Left ventricle myocardium inferior (tissue), 1 donor: ENCODE measurements at places on chromosomes 16 and 17.

DNA sequence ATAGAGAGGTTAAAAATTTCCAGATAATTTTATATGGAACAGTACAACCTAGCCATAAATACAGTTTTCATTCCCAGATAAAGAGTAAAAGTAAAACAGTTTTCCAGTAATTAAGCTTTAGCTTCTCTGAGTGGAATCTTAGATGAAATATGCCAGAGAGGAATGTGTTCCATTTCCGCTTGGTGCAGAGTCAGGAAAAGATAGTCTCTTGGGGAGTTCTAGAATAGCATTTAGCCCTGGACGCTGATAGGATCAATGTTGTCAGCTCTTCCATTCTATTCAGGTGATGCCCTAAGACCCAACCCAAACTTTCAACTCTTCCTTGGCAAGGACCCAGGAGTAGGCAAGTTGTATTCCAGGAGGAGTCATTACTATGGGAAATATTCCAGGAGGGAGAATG is 30.9 kb upstream of the ABCA3 start:
- no peak for DNase-seq

GRCh38 chr16:50600582-50601283 is 52.5 kb downstream of the NKD1 start:
- DNase-seq: no peak

- no peak for DNase-seq
Observed at GRCh38 chr17:79183293-79184158, 108.9 kb downstream of the ENGASE start.

- no peak for DNase-seq
Observed at GRCh38 chr16:85195900-85196772, 83.9 kb upstream of the CIBAR2 start.

GRCh38 chr16:12061336-12062055 is 85.0 kb downstream of the SNX29 start:
- DNase-seq: no peak

- DNase-seq: no peak
Observed at GRCh38 chr16:5607169-5607568, 509.6 kb upstream of the EEF2KMT start.

DNA sequence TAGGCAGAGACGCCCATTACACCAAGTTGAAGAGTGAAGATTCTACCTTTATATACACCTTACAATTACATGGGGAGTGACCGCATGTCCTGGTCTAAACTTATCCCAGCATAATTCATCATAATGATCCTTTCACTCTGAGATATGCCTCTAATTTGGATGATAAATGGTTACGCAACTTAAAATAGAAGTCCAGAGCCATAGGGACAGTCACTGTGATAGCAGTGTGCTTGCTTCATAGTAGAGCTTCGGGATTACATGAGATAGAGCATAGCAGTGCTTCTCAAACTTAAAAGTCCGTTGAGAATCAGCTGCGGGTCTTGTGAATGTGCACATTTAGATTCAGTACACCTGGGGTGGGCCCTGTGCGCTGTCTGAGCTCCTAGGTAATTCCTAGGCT is 16.9 kb downstream of the USP10 start:
- DNase-seq: no peak

DNA sequence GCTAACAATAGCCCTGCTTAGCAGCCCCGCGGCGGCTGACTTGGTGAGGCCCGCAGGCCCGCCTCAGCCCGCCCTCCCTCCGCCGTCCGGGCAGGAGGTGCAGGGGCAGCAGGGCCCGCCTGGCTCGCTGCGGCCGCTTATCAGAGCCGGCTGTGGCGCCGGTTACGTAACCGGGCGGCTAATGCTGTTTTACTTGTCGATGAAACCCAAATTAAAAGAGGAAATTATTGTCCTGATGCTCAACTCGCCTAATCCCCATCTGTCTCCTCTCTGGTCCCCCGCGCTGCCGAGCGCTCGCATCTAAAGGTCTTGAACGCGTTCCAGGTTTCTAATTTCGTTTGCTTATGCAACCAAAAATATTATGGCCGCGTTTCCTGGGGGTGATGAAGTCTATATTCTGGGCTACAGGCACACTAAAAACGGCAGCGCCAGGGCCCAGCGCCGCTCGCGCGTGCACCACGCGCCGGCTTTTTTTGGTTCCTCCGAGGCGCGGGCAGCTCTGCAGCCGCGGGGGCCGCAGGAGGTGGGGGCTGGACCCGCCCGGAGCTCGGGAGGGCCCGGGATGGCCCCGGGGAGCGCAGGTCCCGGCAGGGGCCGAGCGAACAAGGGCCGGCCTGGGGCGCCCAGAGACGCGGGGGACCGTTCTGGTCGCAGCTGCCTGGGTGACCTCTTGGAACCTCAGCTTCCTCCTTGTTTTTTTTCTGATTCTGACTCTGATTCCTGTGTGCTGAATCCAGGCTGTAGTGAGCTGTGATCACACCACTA is 65.2 kb upstream of the TOB1 start:
- DNase-seq: peak; percentile 90

DNA sequence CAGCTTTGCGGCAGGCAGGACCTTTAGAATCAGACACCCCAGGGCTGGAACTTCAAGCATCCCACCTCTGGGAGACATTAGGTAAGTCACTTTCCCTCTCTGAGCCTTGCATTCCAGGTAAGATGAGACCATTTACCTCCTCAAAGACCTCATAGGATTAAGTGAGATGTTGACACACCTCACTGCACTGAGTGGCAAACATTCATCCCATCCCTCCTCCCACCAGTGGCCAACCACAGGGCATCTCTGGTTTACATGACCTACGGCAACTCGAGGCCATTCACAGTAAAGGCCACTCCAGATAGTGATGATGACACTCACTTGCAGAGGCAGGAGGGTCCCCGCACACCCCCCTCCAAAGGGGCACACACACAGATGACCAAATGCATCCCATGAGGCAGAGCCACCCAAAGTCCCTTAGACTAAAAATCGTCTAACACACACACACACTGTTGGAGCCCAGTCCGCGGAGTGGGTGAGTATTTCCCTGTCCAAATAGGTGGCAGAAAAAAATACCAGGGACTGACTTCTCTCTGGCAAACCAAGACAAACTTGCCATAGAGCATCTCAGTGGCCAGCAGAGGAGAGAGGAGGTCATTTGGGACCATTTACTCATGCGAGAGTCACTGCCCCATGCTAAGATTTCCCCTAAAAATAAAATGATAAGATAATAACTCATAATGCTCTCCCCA is 454.9 kb downstream of the SOX9 start:
- no peak for DNase-seq

GRCh38 chr17:46940692-46941404 is 17.9 kb downstream of the GOSR2 start:
- DNase-seq: peak; percentile 71

- no peak for DNase-seq
Observed at GRCh38 chr17:50637829-50638605, 3.3 kb downstream of the ABCC3 start.

DNA sequence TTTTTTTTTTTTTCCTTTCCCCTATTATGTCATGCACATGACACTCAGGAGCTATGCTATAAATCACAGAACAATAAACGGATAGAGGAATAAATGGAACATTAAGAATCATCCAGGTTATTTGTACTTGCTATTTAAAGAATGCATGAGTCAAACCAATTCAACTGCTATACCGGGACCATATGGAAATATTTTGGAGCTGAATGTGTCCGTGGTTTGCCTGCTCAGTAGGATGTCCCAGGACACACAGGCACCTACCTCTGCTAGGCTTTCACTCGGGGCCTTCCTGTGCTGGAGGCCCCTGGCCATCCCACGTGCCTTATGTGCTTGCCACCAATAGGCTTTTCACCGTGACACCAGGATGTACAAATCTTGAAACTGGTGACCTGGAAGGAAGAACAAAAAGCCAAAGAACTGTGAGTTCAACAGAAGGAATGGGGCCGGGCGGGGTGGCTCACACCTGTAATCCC is 15.3 kb upstream of the SEC14L1 start:
- no peak for DNase-seq

GRCh38 chr16:58002416-58002800 is 1.2 kb downstream of the USB1 start:
- DNase-seq: no peak

GRCh38 chr17:9308069-9308468 is 267.6 kb downstream of the STX8 start:
- no peak for DNase-seq

- no peak for DNase-seq
Observed at GRCh38 chr17:31389657-31390381, 1.7 kb upstream of the RAB11FIP4 start.

- DNase-seq: no peak
Observed at GRCh38 chr16:49661465-49662187, 194.3 kb downstream of the ZNF423 start.

DNA sequence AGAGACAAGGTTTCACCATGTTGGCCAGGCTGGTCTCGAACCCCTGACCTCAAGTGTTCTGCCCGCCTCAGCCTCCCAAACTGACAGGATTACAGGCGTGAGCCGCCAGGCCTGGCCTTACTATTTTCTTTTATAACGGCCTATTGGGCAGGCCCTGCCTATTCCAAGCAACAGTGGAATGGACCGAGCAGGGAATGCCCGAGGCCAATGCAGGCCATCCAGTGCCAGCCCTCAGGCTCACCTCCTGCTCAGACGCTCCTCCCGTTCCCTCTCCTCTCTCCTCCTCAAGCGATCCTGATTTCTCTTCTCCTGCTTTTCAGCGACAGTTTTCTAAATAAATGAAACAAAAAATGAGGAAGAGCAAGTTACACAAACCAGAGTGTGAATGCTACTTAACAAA is 12.4 kb downstream of the HBQ1 start:
- no peak for DNase-seq

GRCh38 chr17:77508047-77508715 is 367.4 kb downstream of the SEC14L1 start:
- no peak for DNase-seq

GRCh38 chr17:2797226-2797625 is 988 bp downstream of the RAP1GAP2 start:
- DNase-seq: no peak

DNA sequence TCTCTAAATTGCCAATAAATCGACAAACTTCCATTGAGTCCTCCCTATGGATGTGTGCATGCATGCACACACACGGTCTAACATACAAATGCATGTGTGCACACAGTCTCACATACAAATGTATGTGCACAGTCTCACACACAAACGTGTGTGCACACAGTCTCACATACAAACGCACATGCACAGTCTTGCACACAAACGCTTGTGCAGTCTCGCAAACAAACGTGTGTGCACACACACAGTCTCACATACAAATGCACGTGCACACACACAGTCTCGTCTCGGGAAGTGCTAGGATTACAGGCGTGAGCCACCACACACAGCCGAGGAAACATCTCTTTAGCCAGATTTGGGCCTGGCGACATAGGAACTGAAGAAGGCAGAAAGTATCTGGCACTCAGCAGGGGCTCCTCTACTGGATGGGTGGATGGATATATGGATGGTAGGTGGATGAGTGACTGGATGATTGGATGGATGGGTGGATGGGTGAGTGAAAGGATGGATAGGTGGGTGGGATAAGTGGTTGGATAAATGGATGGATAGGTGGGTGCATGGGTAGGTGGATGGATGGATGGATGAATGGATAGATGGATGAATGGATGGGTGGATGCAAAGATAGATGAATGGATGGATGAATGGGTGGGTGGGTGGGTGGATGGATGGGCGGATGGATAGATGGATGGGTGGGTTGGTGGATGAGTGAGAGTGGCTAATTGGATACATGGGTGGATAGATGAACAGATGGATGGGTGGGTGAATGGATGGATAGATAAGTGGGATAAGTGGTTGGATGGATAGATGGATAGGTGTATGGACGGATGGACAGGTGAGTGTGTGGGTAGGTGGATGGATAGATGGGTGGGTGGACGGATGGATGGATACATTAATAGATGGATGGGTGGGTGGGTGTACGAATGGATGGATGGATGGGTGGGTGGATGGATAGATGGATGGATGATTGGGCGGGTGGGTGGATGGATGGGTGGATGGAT is 48.9 kb upstream of the FASN start:
- DNase-seq: no peak

DNA sequence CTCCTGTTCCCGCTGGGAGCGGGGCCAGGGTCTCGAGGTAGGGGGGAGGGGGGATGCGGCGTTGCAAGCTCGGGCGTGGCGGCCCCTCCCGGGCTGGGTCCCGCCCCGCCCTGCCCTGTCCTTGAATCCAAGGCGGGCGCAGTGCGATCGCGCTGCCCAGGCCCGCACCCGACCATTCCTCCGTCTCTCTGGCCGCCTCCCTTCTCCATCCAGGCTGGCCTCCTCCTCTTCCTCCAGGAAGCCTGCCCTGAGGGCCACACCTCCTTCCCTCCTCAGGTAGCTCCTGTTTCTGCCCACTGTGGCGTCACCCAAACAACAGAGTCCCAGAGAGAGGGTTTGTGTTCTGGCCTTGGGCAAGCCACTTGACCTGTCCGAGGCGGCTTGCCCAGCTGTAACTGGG is 43.0 kb upstream of the TAC4 start:
- no peak for DNase-seq

DNA sequence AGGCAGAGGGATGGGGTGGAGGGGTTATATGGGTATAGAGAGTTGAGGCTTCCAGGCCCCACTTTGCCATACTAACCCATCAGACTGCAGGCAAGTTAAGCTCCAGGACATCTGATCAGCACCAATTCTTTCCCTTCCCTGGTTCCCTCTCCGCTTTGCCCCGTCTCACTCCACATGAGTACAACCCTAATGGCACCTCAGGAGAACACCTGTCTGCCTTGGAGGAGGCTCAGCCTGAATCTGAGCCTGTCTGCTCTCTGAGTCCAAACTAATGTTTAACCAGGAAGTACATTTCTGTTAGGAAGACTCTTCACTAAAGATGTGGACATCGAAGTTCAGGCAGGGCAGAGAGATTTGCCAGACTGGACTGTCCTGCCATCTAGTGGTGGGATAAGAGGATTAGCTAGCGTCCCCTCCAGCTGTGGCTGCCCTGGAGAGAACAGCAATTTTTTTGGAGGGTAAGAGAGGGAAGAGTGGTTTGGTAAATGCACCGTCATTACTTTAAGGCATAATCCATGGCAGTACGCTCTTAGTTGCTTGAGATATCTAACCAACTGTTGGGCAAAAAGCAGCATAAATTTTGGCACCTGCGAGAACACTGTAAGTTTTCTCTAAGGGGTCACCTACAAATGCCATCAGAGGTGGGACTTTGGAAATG is 29.2 kb upstream of the LRRC75A start:
- peak; percentile 50 for DNase-seq

DNA sequence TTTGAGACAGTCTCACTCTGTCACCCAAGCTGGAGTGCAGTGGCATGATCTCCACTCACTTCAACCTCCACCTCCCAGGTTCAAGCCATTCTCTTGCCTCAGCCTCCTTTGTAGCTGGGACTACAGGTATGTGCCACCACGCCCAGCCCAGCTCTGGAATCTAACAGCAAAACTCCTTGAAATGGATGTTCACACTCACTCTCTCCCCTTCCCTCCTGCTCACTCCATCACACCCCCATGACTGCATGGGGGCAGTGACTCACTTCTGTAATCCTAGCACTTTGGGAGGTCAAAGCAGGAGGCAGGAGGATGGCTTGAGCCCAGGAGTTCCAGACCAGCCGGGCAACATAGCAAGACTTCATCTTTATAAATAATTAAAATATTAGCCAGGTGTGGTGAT is 11.1 kb upstream of the TFAP4 start:
- no peak for DNase-seq

- no peak for DNase-seq
Observed at GRCh38 chr17:73795730-73796129, 151.5 kb upstream of the SDK2 start.

GRCh38 chr16:56336071-56336688 is 89.2 kb downstream of the AMFR start:
- DNase-seq: peak; percentile 71

- peak; percentile 10 for DNase-seq
Observed at GRCh38 chr17:9936095-9936494, 31.0 kb upstream of the RCVRN start.

GRCh38 chr16:65601781-65602180 is 479.9 kb upstream of the CDH11 start:
- no peak for DNase-seq
